ENCODE measurements at places on chromosomes 11 and 22. TPM values are rescaled to one million over a fixed set of nuclear protein-coding genes. Genes with fewer than 3 reads are reported as not detected.

Gene IL10RA
- 122 TPM for total RNA-seq

Gene JOSD1
- total RNA-seq: 86.0 TPM

Gene OR8G5
- total RNA-seq: not detected

Gene FAM180B
- 0.20 TPM for total RNA-seq

Gene VSIG10L2
- not detected for total RNA-seq

Gene DDTL
- not detected for total RNA-seq

Gene ZW10
- 21.3 TPM for total RNA-seq

Gene RAB3IL1
- total RNA-seq: 0.53 TPM

Gene POU2F3
- not detected for total RNA-seq

Gene CNTN5
- not detected for total RNA-seq

Gene NAP1L4
- 273 TPM for total RNA-seq

Gene C11orf86
- total RNA-seq: not detected

Gene MMP27
- not detected for total RNA-seq

DNA sequence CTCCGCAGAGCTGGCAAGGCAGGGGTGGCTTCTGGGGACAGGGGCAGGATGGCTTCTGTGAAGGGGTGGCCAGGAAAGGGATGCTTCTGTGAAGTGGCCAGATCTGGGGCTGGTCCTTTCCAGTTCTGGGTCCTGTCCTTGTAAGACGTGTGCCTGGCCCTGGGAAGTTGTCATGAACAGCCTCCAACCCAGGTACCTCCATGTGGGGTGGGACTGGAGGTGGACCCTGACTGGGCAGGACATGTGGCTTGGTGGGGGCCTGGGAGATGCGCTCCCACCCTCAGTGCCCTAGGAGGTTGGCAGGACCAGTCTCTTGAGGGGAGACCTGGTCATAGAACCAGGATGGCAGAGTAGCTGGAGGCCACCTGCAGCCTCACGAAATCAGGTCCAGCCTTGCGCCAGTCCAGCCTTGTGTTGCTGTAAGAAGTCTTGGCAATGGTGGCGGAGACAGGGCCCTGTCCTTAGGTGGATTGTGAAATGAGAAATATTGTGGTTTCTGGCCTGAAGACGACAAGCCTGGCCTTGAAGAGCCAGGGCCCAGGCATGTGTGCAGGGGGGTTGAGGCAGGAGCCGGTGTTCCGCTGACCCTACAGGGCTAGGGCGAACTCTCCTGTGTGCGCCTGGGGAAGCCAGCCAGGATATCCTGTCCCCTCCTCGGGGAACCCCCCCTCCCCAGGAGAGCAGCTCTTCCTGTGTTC lies 2.6 kb downstream of the KCNQ1 start:
- peak; percentile 36 for DNase-seq

GRCh38 chr11:119108146-119108856 lies 1.2 kb downstream of the C2CD2L start:
- DNase-seq: peak; percentile 55

GRCh38 chr22:48485149-48486133 lies 1342.2 kb downstream of the BRD1 start:
- DNase-seq: no peak

- no peak for DNase-seq
These were observed 6.1 kb upstream of the UPB1 start for GRCh38 chr22:24489011-24489410.

- DNase-seq: no peak
These were observed 4.9 kb upstream of the RAB38 start for GRCh38 chr11:88179971-88180629.

- no peak for DNase-seq
These were observed 81.6 kb downstream of the LRRC4C start for GRCh38 chr11:41377709-41378394.

GRCh38 chr11:16685914-16686313 lies 52.5 kb upstream of the C11orf58 start:
- no peak for DNase-seq

DNA sequence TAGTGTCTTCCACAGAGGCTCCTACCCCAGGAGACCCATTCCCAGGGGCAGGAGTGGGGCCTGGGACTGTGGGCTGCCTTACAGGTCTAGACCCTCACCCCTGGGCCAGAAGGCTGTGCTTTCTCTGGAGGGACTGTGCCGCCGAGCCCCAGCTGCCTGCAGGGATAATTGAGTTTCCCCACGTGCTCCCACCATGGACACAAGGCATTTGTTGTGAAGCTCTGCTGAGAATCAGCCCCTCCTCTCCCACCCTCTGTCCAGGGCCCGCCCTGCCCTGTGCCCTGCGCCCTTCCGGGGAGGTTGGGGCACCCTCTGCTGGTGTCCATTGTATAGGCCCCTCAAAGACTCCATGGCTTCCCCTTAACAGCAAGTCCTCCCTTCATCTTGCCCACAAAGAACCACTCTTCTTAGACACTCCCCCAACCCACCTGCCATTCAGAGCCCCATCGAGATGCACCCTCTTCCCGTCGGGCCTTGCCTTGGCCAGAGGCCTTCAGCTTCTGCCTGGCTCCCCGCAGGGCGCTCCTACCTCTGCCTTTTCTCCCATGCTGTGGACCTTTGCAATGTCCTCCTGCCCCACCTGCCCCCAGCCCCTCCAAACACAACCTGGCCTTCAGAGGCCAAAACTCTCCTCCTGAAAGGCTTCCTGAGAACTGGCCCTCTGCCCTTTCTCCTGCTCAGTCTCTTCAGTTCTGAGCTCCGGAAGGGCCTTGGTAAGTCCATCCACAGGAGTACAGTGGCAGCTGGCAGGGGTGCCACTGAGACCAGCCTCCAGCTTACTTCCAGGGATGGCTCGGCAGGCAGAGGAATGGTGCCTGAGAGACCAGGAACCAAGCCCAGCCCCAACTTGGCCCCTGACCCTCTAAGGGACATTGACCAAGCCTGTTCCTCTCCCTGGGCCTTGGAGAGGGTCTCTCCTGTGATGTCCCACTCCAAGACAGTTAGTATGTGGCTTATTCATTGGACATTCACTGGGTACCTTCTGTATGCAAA lies 22.4 kb downstream of the DUSP8 start:
- no peak for DNase-seq

GRCh38 chr11:110529043-110529442 lies 99.3 kb downstream of the FDX1 start:
- no peak for DNase-seq

DNA sequence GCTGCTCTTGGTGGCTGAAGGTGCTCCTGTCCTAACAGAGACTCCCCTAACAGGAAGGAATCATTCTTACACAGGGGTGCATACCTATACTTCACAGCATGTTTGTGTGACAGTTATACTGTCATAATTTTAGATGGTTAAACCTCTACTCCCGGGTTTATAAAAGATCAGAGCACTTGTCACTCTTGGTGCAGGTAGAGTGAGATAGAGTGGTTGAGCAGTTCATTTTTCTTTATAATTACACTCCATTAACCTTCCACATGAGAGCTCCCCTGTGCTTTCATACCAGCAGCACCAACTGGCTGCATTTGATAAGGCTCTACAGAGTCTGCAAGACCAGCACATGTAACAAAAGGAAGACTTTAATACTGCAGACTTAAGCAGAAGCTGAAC lies 72.9 kb downstream of the LARGE2 start:
- no peak for DNase-seq

DNA sequence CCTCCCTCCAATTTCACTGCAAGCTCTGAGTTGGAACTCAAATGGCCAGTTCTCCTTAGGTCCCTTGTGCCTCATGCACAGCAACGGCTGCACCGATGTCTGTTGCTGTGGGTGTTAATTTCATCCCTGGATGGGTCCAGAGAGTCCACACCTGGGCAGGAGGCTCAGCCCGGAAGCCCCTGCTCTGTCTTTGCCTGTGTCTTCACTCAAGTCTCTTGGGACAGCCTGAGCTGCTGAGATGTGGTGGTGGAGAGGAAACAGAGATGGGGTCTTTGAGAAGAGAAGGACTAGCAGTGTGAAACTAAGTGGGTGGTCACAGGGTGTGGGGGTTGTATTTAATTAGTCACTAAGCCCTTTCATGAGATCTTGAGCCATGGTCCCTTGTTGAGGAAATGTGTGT lies 109.3 kb downstream of the NECTIN1 start:
- DNase-seq: no peak

- no peak for DNase-seq
These were observed 6.4 kb downstream of the RAC2 start for GRCh38 chr22:37237371-37238268.

DNA sequence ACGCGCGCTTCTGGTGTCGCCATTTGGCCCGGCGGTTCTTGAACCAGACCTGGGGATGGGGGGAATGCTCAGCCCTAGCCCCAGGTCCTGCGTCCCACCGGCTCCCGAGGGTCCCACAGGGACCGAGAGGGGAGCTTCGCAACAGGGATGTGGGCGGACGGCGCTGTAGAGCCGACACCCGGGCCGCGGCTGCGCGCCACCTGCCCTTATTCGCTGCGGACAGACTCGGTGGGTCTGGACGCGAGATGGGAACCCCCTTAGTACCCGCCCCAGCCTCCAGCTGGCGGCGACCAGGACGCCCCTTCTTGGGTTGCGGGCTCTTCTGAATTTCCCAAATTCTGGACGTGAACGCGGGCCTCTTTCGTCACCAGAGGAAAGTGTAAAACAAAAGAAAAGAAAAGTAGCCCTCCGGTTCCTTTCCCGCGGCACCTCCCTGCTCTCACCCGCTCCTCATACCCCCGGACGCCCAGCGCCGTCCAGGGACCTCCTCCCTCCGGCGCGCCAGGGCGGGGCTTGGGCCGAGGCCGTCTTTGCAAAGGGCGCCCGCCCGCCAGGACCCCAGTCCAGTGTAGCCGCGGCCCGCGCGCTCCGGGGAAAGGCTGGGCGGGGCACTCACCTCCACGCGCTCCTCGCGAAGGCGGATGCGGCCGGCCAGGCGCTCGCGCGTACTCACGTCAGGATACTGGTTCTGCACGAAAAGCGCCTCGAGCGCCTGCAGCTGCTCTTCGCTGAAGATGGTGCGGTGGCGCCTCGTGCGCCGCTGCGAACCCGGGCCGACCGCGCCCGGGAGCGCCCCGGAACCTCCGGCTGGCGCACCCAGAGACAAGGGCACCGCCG lies 827 bp downstream of the GSC2 start:
- DNase-seq: peak; percentile 13

DNA sequence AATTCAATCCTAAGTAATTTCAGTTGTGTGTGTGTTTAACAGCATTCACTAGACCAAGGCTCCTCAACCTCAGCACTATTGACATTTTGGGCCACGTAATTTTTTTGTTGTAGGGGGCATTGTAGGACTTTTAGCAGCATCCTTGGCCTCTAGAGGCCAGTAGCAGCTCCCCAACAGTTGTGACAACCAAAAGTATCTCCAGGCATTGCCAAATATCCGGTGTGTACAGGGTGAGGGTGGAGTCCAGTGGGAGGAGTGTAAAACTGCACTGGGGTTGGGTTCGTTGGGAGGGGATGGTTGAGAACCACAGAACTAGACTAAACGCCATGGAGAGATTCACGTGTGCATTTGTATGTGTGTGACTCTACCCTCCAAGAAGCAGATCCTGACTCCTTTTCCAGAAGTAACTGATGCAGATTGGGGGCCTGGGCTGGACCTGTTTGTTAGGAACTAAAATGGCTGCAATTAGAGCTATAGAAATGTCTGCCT lies 5.9 kb upstream of the PHF21A start:
- DNase-seq: peak; percentile 51

DNA sequence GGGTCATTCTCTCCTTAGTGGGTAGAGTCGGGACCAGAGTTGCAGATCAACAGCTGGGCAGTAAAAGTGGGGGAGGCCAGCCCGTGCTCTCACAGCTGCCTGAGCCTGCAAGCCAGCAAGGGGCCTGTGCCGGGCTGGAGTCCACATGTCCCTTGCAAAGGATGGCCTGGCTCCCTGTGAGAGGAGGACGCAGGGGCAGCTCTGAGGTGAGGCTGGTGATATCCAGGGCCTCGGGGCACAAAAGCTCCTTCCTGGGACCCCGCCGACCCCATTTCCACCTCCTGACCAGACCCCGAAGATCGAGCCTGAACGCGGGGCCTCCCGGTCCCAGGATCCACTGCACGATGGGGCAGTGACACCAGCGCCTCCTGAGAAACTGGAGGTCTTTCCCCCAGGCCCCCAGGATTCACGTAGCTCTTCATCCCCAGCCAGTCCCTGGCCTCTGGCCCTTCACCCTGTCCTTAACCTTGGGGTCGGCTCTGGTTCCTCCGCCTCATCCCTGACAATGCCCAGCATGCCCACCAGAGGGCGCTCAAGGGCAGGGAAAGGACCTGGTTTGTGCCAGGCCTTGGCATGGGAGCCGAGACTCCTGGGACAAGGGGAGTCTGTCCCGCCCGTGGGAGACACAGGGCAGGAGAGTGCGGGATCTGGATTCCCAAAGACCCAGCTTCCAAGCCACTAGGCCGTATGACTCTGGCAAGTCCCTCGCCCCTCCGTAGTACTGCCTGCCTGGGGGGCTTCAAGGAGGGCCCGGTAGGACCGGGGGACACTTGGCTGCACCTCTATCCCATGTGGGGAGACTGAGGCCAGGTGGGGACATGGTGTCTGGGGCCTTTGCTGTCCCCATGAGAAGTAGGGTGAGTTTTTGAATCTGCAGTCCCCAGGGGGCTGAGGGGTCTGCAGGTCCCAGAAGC lies 17.8 kb upstream of the WNT7B start:
- peak; percentile 71 for DNase-seq

- no peak for DNase-seq
These were observed 47.0 kb upstream of the TIMP3 start for GRCh38 chr22:32754413-32755041.

DNA sequence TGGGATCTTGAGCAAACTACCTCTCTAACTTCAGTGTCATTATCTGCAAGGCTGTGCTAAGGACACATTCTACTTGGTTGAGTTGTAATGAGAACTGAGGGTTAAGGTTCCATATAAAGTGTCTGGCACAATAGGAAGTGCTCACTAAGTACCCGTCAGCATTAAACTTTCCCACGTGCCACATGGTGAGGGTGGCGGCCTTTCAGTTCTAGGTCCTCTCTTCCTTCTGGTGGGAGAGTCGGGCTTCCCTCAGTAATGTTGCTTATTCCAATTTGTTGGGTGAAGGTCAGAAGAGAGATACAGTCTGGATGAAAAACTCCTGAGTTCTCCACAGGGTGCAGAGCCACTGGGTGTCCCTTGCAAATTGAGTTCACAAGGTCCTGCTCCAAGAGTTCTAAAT lies 4.6 kb upstream of the CD6 start:
- DNase-seq: no peak

- DNase-seq: peak; percentile 30
These were observed 69.9 kb downstream of the MPPED1 start for GRCh38 chr22:43481568-43482317.

DNA sequence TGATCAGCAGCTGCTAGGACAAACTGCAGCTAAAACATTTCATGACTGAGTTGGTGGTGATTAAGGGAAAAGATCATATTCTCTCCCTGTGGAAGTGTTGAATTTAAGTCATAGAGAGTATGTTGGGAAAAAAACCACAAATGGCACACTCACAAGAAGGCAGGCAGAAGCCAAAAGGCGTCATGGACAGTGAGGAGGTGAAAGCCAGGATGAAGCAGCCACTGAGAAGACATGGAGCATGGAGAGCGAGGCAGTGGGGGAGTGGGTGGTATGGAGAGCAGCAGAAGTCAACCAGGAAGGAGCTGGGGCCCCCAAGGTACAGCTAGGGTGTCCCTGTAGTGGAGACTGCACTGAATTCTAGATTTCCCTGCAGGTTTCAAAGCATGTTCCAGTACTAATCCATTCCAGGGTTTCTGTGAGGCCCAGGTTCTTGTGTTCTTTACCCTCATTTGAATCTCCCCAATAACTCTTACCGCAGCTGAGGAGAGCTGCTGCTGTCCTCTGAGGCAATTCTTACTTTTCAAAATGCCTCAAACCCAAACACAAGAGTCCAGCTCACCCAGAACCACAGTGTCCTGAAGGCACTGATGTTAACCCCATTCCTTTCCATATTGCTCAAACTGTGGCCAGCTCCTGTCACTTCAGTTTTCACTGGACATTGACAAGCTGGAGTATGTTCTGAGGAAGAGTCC lies 191.8 kb upstream of the E2F8 start:
- DNase-seq: no peak

GRCh38 chr11:97019754-97020153 lies 629.9 kb downstream of the JRKL start:
- DNase-seq: no peak

Data from CD8-positive, alpha-beta memory T cell (primary cell).